ENCODE measurements at places on chromosomes 16 and 17.
A peak's percentile ranks its signal among the peaks of the same experiment; 100 is the strongest.

GRCh38 chr17:81491181-81491581 lies 21.4 kb downstream of the ACTG1 start:
- no peak for DNase-seq

- peak; percentile 68 for DNase-seq
Measured at GRCh38 chr16:68005786-68006286, 6.6 kb upstream of the DPEP2 start.

DNA sequence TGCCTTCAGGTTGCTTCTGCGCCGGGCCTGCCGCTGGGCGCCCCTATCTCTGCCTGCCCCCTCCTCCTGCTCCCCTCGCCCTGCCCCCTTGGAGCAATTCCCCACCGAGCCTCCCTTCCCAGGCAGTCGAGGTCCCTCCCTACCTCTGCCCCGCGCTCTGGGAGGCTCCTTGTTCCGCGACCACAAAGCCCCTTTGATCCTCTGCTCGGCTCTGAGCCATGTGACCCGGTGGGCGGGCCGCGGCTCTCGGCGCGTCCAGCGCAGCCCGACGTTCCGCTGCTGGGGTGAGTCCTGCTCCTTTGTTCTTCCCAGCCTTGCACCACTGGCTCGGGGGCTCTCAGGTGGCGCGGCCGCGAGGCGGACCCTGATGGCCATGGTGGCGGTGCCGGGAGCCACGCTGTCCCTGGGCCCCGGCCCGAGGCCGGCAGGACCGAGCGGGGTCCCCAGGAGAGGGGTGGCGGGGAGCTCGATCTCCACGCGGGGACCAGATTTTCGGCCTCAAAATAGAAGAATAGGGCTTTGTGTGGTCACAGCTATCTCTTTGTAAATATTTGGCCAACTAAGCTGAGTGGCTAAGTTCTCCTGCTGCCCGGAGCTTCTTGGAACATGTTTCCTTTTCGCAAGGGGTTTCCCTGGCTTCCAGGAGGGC lies 310.6 kb downstream of the SEC14L1 start:
- no peak for DNase-seq

GRCh38 chr17:7475764-7476422 lies 3.5 kb downstream of the ZBTB4 start:
- no peak for DNase-seq

GRCh38 chr16:70306880-70307279 lies 7.9 kb downstream of the DDX19B start:
- no peak for DNase-seq

DNA sequence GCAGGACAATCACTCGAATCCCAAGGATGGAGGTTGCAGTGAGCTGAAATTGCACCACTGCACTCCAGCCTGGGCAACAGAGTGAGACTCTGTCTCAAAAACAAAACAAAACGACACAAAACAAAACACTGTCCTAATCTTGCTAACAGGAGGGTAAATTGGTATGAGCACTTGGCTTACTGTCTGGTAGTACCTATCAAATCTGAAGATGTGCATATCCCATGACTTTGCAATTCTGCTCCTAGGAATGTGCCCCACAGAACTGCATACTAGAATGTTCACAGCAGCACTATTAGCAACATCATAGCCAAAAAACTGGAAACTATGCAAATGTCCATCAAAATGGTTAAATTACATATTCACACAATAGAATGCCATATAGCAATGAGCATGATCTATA lies 15.7 kb downstream of the MTSS2 start:
- DNase-seq = no peak

GRCh38 chr16:66474750-66475199 lies 47.7 kb downstream of the BEAN1 start:
- no peak for DNase-seq

- no peak for DNase-seq
Measured at GRCh38 chr17:62780269-62780668, 27.8 kb downstream of the MARCHF10 start.

DNA sequence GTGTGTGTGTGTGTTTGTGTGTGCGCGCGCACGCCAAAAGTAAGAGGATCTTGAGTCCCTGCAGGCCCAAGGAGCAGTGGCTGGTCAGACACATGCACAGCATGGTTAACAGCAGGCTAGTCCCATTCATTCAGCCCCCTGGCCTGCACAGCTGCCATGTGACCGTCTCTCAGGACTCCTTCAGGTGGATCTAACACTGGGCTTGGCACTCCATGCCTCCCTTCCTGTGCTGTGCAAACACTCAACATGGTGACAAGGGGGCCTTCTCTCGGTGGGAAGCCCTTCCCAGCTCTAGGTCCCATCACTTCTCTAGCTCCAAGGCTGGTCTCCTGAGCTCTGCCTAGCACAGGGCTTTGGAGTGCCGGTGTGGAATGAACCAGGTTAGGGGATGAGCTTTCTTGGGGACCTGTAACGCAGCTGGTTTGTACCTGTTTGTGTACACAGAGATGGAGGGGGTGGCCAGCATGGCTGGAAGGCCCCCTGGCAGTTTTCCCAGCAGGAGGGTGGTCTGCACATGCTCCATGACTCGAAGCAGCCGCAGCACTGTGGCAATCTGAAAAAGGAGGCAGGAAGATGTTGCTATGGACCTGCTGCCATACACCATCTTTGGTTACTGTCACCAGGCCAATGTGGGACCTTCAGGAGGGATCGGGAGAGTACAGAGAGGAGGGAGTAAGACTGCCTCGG lies 69.4 kb upstream of the GCSH start:
- DNase-seq = no peak

DNA sequence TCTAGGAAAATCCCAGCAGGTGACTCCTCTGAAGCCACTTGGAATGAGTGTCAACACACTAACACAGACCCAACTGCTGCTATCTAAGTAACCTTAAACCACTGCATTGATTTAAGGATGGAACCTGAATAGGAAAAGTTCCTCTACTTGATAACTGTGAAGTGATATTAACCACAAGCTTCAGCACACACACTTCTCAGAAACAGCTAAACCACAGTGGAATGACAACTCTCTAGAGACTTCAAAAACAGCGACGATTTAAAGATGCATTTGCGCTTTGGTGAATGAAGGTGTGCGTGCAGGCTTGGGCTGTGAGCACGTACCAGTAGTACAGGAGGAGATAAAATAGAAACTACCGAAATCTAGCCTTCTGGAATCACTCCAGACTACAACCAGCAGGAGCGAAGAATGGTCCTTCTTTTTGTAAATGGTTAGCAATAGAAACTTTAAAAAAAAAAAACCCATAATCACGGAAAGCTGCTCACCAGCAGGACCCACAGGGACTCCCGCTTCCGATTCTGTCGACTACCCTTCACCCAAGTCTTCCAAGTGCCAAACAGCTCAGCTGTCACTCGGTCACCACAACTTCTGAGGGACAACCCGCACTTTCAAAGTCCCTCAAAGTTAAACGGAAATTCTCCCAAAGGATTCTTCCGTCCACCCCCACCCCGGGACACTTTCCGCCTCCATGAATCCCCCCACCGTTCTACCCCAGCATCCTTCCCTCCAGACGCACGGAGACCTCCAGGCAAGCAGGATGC lies 137.7 kb upstream of the CORO6 start:
- DNase-seq = no peak

DNA sequence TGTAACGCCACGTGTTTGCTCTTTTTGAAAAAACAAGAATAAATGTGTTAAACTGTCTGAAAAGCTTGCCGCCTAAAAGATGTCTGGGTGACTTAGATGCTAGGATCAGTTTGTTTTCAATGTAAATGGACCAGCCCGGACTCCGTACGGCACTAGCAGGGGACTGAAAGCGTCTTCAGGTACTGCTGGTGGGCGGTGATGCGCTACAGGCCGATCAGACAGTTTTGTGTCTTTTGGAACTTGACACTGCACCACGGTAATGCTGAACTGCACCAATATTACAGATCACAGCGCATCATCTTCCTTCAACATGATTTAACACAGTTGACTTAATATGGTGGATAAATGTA lies 727 bp upstream of the MBTPS1 start:
- peak; percentile 58 for DNase-seq

DNA sequence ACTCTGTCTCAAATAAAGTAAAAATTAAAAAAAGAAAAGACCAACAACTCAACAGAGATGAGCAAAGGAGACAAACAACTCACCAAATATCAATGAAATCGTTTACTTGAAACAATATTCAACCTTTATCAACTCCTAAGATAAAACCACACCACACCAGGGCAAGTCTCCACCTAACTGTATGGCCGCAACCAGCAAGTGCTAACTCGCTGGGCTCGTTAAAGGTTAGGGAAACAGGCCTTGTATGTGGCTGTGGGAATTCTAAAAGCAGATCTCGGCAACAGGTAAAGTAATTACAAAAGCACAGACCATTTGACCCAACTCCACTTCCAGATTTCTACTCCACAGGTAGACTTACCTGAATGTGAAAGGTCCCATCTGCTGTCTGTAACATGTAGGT lies 9.3 kb downstream of the ZCCHC14 start:
- no peak for DNase-seq

GRCh38 chr16:59500601-59501000 lies 766.5 kb upstream of the GOT2 start:
- DNase-seq = no peak

- peak; percentile 51 for DNase-seq
Measured at GRCh38 chr17:28741358-28742349, 2.2 kb upstream of the TRAF4 start.

DNA sequence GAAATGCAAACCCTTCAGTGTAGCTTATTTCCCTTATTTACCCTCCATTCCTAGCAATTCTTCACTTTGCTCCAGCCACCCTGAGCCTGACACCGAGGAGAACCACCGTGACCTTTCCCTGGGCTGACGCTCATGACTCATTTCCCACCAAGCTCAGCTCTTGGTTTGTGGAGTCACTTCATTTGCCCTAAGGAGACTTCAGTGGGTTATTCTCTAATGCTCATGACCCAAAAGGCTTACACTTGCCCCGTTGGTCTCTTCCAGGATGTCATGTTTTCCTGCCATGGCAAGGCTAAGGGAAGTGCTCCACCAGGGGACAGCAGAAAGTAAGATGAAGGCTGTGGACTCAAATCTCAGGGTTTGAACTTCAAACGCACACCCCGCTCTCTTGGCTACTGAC lies 161.0 kb downstream of the CBLN1 start:
- no peak for DNase-seq

- DNase-seq = no peak
Measured at GRCh38 chr16:78639775-78640174, 540.3 kb downstream of the WWOX start.

DNA sequence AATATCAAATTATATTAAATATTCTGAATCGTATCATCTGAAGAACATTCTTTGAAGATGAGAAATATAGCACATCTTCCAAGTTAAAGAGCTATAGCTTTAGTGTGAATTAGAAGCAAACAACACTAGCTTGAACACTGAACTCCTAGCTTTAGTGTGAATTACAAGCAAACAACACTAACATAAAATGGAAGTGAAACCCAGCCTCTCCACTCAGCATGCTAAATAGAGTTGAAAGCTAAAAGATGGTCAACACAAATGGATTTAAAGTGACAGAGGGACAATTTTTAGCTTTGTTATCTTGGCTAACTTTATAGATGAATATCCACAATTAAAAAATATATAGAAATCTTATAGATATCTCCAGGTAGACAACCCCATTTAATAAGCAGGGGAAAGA lies 4.5 kb upstream of the KIF2B start:
- DNase-seq = no peak

DNA sequence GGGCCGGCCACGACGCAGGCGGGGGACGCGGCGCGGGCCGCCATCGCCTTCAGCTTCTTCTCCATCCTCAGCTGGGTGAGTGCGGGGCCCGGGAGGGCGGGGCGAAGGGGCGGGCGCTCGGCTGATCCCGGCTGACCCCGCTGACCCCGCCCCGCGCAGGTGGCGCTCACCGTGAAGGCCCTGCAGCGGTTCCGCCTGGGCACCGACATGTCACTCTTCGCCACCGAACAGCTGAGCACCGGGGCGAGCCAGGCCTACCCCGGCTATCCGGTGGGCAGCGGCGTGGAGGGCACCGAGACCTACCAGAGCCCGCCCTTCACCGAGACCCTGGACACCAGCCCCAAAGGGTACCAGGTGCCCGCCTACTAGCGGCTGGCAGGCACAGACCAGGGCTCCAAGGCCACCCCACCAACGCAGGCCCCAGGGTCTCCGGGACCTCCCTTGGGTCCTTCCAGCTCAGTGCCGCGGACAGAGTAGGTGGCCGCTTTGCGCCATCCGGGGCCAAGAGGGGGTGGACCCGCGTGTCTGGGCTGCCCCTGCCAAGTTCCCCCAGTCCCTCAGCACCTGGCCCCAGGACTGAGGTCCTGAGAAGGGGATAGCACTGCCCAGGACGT lies 3.0 kb downstream of the SYNGR3 start:
- no peak for DNase-seq

GRCh38 chr16:19389246-19389645 lies 28.4 kb upstream of the TMC5 start:
- no peak for DNase-seq

DNA sequence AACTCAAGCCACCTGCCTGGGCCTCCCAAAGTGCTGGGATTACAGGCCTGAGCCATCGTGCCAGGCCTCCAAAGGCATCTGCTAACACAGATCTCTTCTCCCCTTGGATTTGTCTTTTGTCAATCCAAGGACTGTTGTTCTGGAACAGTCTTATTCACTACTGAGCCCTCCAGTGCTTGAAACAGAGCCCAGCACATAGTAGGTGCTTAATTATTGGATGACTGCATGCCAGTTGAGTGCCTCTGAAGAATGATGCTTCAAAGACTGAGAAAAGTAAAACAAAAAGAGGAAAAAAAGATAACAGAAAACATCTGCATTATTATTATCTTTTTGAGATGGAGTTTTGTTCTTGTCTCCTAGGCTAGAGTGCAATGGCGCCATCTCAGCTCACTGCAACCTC lies 1.7 kb upstream of the CRISPLD2 start:
- DNase-seq = no peak

GRCh38 chr17:55852734-55853133 lies 101.9 kb downstream of the PCTP start:
- DNase-seq = no peak

DNA sequence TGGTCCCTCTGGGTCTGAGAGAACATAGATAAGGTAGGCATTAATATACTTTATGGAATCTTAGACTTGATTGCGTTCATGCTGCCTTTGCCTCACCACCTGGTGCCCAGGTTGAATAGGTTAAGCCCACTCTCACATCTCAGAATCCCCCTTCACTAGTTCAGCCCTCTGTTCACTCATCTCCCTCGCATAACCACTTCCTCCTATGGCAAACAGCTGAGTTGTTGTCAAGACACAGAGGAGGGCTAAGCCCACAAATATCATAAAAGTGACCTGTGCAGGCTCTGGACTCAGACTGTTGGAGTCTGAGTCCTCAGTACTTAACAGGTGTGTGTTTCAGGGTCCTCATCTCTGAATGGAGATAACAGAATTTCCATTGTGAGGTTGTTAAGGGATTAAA lies 55.7 kb downstream of the GOSR1 start:
- no peak for DNase-seq

GRCh38 chr17:13592427-13592826 lies 9.3 kb downstream of the HS3ST3A1 start:
- DNase-seq = no peak

- DNase-seq = no peak
Measured at GRCh38 chr17:58081646-58082340, 1.4 kb upstream of the DYNLL2 start.

- no peak for DNase-seq
Measured at GRCh38 chr17:7056386-7056785, 12.5 kb upstream of the SLC16A11 start.

All from KG1 (cell line).